Large intestine (tissue), 12 donors: ENCODE measurements at places on chromosomes 1 and 21. TPM values are rescaled to one million over a fixed set of nuclear protein-coding genes. Genes with fewer than 3 reads are reported as not detected.

Gene TTC39A
- polyA plus RNA-seq = 19.2 TPM

Gene MANEAL
- 5.6 TPM for polyA plus RNA-seq

Gene LPAR3
- polyA plus RNA-seq = 1.1 TPM

Gene C1orf87
- polyA plus RNA-seq = not detected

Gene RNF220
- polyA plus RNA-seq = 83.4 TPM

Gene TRIM33
- polyA plus RNA-seq = 27.2 TPM

Gene HHIPL2
- 0.79 TPM for polyA plus RNA-seq

Gene LRRC39
- 2.0 TPM for polyA plus RNA-seq

Gene NR1I3
- 13.1 TPM for polyA plus RNA-seq

Gene CA6
- not detected for polyA plus RNA-seq

Gene OR2AK2
- not detected for polyA plus RNA-seq

Gene ZSWIM5
- 9.3 TPM for polyA plus RNA-seq

Gene LYPD8
- polyA plus RNA-seq = 2.1 TPM

- no peak overlapping the region for H3K4me3 ChIP-seq
- no peaks in the 10 kb centered on the region for H3K36me3 ChIP-seq
- no peak for DNase-seq
- H3K27me3 ChIP-seq = no peaks in the 10 kb centered on the region
- H3K27ac ChIP-seq = no peak overlapping the region
These were observed 116.9 kb upstream of the NGF start for GRCh38 chr1:115454837-115455511.

DNA sequence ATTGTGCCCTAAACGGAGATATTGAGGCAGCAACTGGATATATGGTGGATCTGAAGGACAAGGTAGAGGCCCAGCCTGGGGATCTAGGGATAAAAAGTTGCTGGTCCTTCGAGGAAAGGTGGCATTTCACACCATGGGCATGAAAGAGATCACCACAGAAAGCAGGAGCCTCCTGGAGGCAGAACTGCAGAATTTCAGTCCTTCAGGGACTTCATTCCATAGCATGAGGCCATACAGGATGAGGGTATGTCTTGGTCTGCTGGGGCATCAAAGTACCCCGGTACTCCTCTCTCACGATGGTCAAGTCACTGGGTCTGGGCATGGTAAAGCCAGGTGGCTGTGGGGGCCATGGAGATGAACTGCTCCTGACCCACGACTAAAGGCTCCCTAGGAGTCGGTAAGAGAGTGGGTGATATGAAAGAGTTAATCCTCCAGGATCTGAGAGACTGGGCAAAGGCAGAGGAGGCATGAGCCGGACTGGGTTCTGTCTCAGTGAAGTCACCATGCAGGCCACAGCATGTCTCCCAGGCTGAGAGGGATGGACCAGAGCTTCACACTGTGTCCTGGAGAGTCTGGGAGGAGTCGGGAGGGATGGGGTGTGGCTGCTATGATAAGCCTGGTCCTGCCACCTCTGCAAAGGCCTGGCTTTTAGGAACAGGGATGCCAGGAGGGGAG lies 5.8 kb upstream of the SPRR5 start:
- H3K4me1 ChIP-seq = no peaks in the 10 kb centered on the region
- no peaks in the 10 kb centered on the region for H3K27me3 ChIP-seq
- DNase-seq = no peak
- H3K36me3 ChIP-seq = no peaks in the 10 kb centered on the region
- H3K4me3 ChIP-seq = no peak overlapping the region

DNA sequence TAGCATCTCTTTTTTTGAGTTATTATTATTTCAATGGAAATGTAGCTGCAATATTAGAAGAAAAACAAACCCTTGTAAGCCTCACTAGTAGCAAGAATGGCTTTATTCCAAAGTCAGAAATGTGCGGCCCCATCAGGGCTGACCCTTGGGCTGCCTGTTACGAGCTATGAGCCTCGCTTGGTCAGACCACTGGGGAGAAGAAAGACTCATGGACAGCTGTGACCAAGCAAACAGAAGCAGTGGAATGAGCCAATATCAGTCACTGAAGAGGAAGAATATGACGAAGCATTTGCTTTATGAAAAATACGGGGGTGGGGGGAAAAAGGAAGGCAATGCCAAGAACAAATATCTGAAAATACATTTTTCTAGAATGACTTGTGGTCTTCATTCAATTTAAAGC lies 504.5 kb downstream of the LMO4 start:
- no peaks in the 10 kb centered on the region for H3K36me3 ChIP-seq
- H3K4me3 ChIP-seq = no peak overlapping the region
- H3K27me3 ChIP-seq = no peaks in the 10 kb centered on the region
- H3K27ac ChIP-seq = no peak overlapping the region
- DNase-seq = peak; percentile 11

DNA sequence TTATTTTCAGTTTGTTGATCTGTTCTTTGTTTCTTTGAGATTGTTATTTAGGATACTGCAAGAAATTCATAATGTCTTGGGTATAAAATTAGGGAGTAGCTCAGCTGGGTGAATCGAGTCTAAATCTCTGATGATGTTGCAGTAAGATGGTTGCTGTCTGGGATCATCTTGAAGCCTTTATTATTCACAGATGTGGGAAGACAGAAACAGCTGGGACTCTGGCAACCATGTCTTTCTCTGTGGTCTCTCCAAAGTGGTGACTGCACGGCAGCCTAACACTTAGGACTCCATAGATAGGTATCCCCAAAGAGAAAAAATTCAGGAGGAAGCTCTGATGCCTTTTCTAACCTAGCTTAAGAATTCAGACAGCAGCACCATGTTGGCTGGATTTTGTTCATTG lies 52.7 kb downstream of the RAP1A start:
- H3K4me1 ChIP-seq = no peaks in the 10 kb centered on the region
- H3K27ac ChIP-seq = no peak overlapping the region
- no peak overlapping the region for H3K4me3 ChIP-seq
- H3K27me3 ChIP-seq = no peaks in the 10 kb centered on the region

GRCh38 chr1:229342656-229343569 lies at the start of gene CCSAP:
CCSAP (minus strand) TSS chr1:229343047; CDS start chr1:229342465, 582 bp downstream.
- peak within 1 kb of the TSS; percentile 72 for H3K27ac ChIP-seq
- peaks cover 35% of the 10 kb centered on the region for H3K27me3 ChIP-seq
- H3K36me3 ChIP-seq = no peaks in the 10 kb centered on the region
- peak within 1 kb of the TSS; percentile 62 for H3K4me3 ChIP-seq

DNA sequence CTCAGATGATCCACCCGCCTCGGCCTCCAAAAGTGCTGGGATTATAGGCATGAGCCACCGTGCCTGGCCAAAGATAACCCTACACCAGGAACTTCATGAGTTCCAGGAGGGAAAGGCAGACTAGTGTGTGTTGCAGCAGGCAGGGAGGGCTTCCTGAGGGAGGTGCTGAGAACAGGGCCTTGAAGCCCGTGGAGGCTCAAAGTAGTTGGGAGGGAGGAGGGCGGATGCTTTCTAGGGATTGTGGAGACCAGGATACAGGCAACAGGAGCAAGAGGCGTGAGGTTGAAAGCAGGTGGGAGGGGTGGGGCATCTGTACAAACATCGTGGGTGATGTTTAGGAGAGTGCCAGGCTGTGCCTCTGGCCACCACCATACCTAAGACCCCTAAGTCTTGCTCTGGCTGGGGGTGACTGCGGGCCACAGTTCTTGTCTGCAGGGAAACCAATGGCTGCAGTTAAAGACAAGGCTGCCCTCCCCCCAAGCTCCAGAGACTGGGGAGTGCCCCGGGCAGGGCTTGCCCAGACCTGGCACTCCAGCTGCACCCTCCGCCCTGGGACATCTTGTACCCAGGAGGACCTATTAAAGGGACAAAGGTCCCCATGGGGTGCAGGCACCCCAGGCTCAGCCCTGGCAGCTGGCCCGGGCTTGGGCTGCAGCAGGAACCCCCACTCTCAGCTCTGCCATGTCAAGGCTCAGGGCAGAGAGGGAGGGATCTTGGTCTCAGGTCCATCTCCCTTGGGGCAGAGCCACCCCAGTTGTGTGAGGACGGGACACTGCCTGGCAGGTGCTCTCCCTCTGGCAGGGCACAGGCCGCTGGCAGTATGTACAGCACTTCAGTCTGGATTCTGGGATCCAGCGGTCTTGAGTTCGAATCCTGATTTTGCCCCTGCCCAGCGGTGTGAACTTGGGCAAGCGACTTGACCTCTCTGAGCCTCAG lies 22.1 kb upstream of the CASZ1 start:
- H3K4me1 ChIP-seq = peaks cover 7% of the 10 kb centered on the region
- H3K36me3 ChIP-seq = no peaks in the 10 kb centered on the region
- H3K27me3 ChIP-seq = no peaks in the 10 kb centered on the region
- no peak overlapping the region for H3K4me3 ChIP-seq

- H3K4me3 ChIP-seq = no peak overlapping the region
- no peak for DNase-seq
- no peaks in the 10 kb centered on the region for H3K4me1 ChIP-seq
- H3K36me3 ChIP-seq = no peaks in the 10 kb centered on the region
- no peak overlapping the region for H3K27ac ChIP-seq
These were observed 165.8 kb upstream of the LRRC7 start for GRCh38 chr1:69401879-69402278.

GRCh38 chr1:12556957-12557935 lies 60.8 kb downstream of the DHRS3 start:
- H3K4me1 ChIP-seq = peaks cover 4% of the 10 kb centered on the region
- no peaks in the 10 kb centered on the region for H3K36me3 ChIP-seq
- H3K27ac ChIP-seq = peak overlapping the region; percentile 74
- no peak for DNase-seq

- H3K36me3 ChIP-seq = no peaks in the 10 kb centered on the region
- no peak for DNase-seq
- H3K27me3 ChIP-seq = peaks cover 8% of the 10 kb centered on the region
- H3K4me1 ChIP-seq = no peaks in the 10 kb centered on the region
- H3K4me3 ChIP-seq = no peak overlapping the region
- H3K27ac ChIP-seq = no peak overlapping the region
These were observed 51.8 kb upstream of the FAM89A start for GRCh38 chr1:231091831-231092301.

GRCh38 chr21:31728952-31729351 lies 3.0 kb downstream of the SCAF4 start:
- no peaks in the 10 kb centered on the region for H3K27me3 ChIP-seq
- H3K36me3 ChIP-seq = peaks cover 3% of the 10 kb centered on the region
- H3K4me1 ChIP-seq = peaks cover 13% of the 10 kb centered on the region
- H3K4me3 ChIP-seq = no peak overlapping the region

- H3K27me3 ChIP-seq = no peaks in the 10 kb centered on the region
- H3K27ac ChIP-seq = no peak overlapping the region
- no peaks in the 10 kb centered on the region for H3K4me1 ChIP-seq
- no peaks in the 10 kb centered on the region for H3K36me3 ChIP-seq
These were observed 165.6 kb downstream of the DSCAM start for GRCh38 chr21:40681164-40681859.

- no peaks in the 10 kb centered on the region for H3K36me3 ChIP-seq
- DNase-seq = peak; percentile 31
- no peak overlapping the region for H3K27ac ChIP-seq
These were observed 92.3 kb upstream of the NFIA start for GRCh38 chr1:60989749-60990713.

DNA sequence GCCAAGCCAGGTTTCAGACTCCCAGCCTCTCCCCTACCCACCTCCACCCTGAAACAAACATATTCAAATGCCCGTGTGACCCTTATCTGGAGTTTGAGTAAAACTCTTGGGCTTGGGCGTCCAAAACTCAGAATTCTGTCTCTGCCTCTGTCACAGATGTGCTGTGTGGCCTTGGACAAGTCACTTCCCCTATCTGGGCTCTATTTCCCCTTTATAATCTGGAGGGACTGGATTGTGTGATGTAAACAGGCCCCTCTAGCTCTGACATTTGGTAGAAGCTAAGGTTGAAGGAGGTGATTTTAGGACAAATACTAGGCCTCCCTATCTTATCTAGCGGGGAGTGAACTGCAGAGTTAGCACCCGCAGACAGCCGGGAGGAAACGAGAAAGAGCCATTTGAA lies 67.5 kb downstream of the IGSF21 start:
- no peak overlapping the region for H3K4me3 ChIP-seq
- peaks cover 27% of the 10 kb centered on the region for H3K27me3 ChIP-seq
- no peak for DNase-seq
- no peak overlapping the region for H3K27ac ChIP-seq

DNA sequence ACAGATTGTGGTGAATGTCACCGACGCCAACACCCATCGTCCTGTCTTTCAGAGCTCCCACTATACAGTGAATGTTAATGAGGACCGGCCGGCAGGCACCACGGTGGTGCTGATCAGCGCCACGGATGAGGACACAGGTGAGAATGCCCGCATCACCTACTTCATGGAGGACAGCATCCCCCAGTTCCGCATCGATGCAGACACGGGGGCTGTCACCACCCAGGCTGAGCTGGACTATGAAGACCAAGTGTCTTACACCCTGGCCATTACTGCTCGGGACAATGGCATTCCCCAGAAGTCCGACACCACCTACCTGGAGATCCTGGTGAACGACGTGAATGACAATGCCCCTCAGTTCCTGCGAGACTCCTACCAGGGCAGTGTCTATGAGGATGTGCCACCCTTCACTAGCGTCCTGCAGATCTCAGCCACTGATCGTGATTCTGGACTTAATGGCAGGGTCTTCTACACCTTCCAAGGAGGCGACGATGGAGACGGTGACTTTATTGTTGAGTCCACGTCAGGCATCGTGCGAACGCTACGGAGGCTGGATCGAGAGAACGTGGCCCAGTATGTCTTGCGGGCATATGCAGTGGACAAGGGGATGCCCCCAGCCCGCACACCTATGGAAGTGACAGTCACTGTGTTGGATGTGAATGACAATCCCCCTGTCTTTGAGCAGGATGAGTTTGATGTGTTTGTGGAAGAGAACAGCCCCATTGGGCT lies 3.0 kb downstream of the CELSR2 start:
- peaks cover 30% of the 10 kb centered on the region for H3K4me1 ChIP-seq
- no peaks in the 10 kb centered on the region for H3K36me3 ChIP-seq
- no peak overlapping the region for H3K27ac ChIP-seq

DNA sequence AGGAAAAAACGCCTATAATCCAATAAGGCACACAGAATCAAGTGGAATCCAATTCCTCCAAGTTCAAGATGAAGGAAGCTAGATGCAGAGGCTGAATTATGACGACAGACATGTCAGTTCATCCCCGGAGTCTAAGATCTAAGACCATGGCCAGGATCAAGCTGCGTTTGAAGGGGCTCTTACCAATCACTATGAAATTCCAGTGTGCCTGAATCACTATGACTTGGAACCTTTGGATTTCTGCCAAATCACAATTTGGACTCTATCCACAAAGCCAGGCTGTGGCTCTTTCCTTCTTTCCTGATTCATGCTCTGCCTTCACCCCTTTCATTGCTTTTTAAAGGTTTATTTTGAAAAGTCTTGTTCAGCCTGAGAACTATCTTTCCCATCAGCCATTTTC lies 17.1 kb downstream of the OLIG2 start:
- H3K4me1 ChIP-seq = no peaks in the 10 kb centered on the region
- no peak overlapping the region for H3K4me3 ChIP-seq
- no peak overlapping the region for H3K27ac ChIP-seq
- H3K36me3 ChIP-seq = no peaks in the 10 kb centered on the region
- DNase-seq = no peak
- peaks cover 39% of the 10 kb centered on the region for H3K27me3 ChIP-seq

GRCh38 chr1:225426395-225427234 lies 1.2 kb downstream of the LBR start:
- H3K4me3 ChIP-seq = peak overlapping the region; percentile 88
- peak; percentile 55 for DNase-seq
- H3K27me3 ChIP-seq = no peaks in the 10 kb centered on the region
- peaks cover 21% of the 10 kb centered on the region for H3K4me1 ChIP-seq
- no peaks in the 10 kb centered on the region for H3K36me3 ChIP-seq

- H3K4me1 ChIP-seq = no peaks in the 10 kb centered on the region
- DNase-seq = no peak
- H3K27me3 ChIP-seq = no peaks in the 10 kb centered on the region
- H3K27ac ChIP-seq = no peak overlapping the region
These were observed 25.8 kb upstream of the DENND1B start for GRCh38 chr1:197801111-197801482.
